Inflammatory macrophage (primary cell): ENCODE measurements at places on chromosomes 5 and 9.

DNA sequence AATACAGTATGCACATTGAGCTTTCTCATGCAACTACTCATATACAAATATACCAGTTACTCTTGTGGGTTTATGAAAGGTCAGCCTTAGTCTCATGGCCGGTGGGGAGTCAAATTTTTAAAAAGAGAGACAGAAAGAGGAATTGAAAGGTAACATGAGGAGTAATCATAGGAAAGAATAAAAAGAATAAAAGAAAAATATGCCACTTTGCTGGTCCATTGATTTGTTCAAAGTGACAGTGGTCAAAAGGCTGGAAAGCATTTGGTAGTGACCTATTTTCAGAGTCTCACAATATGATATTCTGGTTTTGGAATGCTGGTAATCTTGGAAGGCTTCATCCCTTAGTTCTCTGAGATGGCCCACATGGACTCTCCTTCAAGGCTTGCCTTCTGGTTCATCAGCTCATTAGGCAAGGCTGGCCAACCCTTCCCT is 67.0 kb downstream of the ZNF366 start:
- no peak for DNase-seq

DNA sequence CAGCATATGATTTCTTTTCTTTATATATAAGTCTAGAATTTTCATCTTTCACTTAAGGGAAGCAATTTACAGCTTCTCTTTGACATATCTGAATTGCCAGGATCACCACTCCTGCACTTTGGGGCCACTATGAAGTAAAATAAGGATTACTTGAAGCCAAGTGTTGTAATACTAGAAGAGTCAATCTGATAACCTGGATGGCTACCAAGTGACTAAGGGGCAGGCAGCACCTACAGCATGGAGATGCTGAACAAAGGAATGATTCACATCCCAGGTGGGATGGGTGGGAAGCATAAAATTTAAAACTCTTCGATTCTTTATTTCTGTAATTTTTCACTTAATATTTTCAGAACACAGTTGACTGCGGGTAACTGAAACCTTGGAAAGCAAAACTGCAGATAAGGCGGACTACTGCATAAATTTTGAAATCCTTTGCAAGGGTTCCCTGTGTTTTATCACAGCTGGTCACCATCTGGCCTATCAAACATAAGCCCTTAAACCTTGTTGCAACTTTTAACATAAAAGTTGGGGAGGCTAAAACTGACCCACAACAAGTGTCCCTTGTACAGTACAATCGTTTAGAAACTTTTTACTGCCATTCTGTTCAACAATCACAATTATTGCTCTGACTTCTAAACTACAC is 31.2 kb downstream of the NR3C1 start:
- DNase-seq: no peak

GRCh38 chr5:31048282-31049270 is 144.9 kb upstream of the CDH6 start:
- DNase-seq: no peak

DNA sequence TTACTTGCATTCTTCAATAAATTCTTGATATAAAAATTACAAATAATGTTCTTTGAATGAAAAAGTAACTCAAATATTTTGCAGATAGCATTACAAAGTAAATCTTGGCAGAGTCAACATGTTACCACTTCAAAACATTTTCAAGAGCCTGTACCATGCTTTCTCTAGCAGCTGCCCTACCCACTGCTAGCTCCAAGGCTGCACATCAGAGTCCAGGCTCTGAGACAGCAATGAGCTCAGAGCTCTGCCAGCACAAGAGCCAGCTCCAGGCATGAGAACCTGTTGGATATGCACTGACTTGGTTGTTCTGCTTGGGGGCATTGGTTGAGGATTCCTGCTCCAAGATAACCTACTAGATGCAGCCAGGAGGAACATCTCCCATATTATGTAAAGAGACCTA is 211.3 kb upstream of the HAPLN1 start:
- no peak for DNase-seq

GRCh38 chr5:146041180-146041789 is 64.1 kb downstream of the PLAC8L1 start:
- no peak for DNase-seq

- no peak for DNase-seq
Measured at GRCh38 chr5:110768138-110768860, 29.5 kb downstream of the SLC25A46 start.

GRCh38 chr5:52804387-52804791 is 16.7 kb downstream of the ITGA1 start:
- DNase-seq: no peak

DNA sequence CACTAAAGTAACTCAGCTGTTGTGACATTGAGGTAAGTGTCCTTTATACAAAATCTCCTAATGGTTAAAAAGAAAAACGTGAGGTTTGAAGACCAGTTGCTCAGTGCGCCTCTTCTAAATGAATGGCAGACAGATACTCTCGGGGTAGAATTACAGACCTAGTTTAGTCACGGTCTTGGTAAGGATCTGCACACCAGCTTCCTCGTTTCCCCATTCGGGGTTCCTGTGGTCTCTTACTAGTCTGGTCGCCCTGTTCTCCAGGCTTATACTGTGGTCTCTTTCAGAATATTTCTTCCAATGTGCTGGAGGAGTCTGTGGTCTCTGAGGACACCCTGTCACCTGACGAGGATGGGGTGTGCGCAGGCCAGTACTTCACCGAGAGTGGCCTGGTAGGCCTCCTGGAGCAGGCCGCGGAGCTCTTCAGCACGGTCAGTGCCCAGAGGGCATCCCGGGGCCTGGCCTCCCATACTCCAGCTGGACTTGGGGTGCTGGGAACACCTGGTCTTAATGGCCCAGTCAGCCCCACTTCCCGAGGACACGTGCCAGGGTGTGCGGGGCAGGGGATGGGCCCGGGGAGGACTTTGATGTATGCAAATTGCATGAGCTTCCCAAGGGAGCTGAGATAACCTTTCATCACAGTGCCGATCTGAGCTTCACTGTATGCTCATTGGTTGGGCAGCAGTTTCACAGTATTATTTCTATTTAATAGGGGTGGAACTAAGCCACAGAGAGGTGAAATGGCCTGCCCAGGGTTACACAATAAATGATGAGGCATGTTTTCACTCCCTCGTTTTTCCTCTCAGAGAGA is 224.5 kb downstream of the DOCK8 start:
- no peak for DNase-seq

DNA sequence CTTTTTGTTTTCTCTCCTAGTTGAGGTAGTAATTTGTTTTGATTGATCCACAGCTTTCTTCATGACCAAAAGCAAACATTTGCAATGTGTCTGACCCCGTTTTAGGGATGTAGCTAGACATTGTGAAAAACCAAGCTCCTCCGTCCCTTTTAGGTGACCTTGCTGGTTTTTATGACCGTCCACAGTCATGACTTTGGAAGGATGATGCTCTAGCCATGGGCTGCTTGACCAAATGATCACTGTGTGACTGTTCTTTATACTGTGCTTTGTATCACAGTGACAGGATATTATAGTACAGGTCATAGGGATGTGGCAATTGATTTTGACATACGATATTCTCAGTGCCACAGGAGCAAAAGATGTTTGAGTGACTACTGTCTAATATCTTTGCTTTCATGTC is 54.4 kb downstream of the KCNN2 start:
- no peak for DNase-seq

DNA sequence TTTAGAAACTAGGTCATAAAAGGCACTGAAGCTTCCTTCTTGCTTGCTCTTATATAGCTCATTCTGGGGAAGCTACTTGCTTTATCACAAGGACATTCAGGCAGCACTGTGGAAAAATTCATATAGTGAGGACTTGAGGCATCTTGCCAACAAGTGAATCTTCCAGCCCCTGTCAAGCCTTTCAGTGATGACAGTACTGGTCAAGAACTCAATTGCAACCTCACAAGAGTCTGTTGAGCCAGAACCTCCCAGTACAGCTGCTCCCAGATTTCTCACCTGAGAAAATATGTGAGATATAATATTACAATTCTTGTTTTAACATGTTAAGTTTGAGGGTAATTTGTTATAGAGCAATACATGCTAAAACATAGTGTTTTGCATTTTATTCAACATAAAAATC is 2011.0 kb upstream of the NUDT12 start:
- no peak for DNase-seq

DNA sequence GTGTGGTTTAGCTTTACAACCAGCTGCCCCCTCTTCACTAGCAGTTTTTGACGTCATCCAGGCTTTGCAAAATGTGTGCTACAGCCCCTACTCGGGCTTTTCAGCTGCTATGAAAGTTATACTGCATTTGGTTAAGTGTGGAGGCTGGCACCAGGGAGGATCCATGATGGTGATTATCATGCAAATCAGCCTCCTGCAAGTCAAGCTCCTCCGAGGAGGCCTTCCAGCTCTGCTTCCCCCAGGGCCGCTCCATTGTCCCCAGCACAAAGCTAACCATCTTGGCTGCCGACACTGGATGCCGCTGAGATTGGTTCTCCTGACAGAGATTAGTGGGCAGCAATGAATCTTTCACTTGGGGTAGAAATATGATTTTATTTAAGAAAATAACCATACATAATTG is 159.6 kb downstream of the NR2F1-AS1 start:
- no peak for DNase-seq

GRCh38 chr5:135008556-135008955 is 25.5 kb downstream of the PITX1 start:
- no peak for DNase-seq

- DNase-seq: no peak
Measured at GRCh38 chr9:2576631-2577030, 45.0 kb upstream of the VLDLR start.

DNA sequence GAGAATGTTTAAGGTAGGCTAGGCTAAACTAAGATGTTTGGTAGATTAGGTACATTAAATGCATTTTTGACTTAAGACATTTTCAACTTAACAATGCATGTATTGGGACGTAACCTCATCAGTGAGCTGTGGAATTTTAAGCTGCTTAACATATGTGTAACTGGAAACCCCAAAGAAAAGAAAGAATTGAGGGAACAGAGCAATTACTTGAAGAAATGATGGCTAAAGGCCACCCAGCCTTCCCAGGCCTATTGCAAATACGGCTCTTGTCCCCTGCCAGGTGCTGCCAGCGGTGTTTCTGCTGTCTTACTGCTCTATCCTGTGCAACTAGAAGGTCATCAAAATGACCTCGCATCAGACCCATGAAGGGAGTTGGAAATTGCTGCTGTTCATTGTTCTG is 52.0 kb downstream of the RICTOR start:
- DNase-seq: no peak

GRCh38 chr9:12934545-12935272 is 159.9 kb downstream of the LURAP1L start:
- no peak for DNase-seq

- DNase-seq: no peak
Measured at GRCh38 chr9:123287639-123288038, 19.3 kb upstream of the STRBP start.

DNA sequence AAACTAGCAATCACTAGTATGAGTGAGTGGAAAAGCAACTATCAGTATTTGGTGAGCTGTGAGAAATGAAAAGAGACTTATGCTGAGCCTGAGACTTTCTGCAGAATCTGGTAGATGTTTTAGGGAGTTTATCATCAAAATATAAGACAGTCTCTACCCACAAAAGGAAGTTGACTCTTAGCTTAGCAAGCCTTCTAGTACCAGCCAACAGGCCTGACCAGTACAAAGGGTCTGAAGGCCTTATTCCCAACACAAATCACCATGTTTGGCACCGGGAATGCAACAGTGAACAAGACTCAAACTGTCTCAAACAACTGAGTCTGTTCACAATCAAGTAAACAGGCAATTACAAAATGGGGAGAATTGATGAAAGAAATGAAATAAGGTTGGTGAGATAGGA is 244.4 kb downstream of the CWC27 start:
- DNase-seq: no peak

- DNase-seq: no peak
Measured at GRCh38 chr5:168925160-168925559, 346.0 kb upstream of the PANK3 start.

DNA sequence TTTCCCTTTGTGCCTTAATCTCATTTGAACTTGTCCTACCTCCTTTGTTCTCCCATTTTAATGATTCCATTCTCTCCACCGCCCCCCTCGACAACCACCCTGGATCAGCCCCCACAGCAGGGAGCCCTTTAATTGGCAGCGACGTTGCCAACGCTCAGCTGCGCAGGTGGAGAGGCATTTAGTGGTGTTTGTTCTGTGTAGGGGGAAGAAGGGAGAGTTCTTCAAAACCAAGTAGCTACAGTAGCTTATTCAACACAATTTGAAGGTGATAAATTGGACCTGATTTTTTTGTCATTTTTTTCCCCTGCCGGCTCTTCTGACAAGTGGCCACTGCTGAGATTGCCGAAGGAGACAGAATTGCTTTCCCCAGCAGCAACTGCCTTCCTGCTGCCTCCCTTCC is 499.1 kb downstream of the CDK5RAP2 start:
- DNase-seq: no peak

- DNase-seq: no peak
Measured at GRCh38 chr9:98654247-98654646, 54.5 kb downstream of the GABBR2 start.

- peak; percentile 69 for DNase-seq
Measured at GRCh38 chr9:69173891-69174615, at the start of gene TJP2. Gene TJP2 (plus strand): TSS chr9:69174277. CDS start chr9:69174373, 96 bp downstream.

DNA sequence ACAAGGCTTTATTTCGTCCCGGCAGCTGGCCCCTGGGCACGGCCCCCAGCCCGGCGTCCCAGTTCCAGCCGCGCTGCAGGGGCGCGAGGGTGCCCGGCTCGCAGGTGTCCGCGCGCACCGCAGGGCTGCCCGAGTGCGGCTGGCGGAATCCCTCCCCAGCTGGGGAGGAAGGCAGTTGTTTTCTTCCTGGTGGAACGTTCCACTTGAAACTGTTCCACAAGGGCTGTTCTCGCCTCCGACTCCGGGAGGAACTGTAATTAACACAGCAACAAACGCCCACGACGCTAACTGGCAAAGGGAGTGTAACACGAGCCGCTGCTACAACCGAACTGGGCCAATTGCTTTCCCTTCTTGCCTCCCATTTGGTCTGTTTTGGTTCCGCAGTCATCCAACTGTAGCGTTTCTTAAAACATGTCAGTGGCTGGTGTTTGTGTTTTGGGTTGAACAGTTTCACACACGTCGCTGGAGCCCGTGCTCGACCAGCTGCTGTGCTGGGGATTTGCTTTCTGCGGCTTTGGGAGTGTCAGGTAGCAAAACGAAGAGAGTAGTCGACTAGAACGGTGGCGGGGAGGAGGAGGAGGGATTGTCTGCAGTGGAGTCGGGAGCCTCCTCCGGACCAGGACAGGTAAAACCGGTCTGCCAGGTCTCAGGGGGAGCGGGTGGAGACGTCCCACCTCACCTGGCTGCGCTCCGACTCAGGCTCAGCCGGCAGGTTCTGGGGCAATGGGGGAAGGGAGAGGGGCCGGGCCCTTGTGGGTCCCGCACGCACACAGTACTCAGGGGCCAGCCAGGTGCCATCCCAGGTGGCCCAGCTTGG is 131.6 kb upstream of the NIPBL start:
- DNase-seq: peak; percentile 79

GRCh38 chr5:135359374-135360165 is 39.5 kb downstream of the MACROH2A1 start:
- DNase-seq: no peak
